ENCODE measurements at places on chromosomes 13 and 19. TPM values are rescaled to one million over a fixed set of nuclear protein-coding genes. Genes with fewer than 3 reads are reported as not detected.

Gene COLGALT1
- polyA plus RNA-seq = 108 TPM

Gene MRPS12
- polyA plus RNA-seq = 20.1 TPM

Gene SRRM5
- 0.06 TPM for polyA plus RNA-seq

Gene SMIM17
- 0.43 TPM for polyA plus RNA-seq

Gene INSL3
- polyA plus RNA-seq = not detected

Gene STOML3
- not detected for polyA plus RNA-seq

Gene CARS2
- polyA plus RNA-seq = 55.5 TPM

Gene PINLYP
- polyA plus RNA-seq = 5.1 TPM

Gene LTBP4
- 31.7 TPM for polyA plus RNA-seq

Gene CRTC1
- polyA plus RNA-seq = 1.2 TPM

Gene PSG2
- 2.1 TPM for polyA plus RNA-seq

Gene ZNF587
- polyA plus RNA-seq = 7.4 TPM

Gene VSTM2B
- polyA plus RNA-seq = not detected

Gene THSD1
- polyA plus RNA-seq = 10.2 TPM
